ENCODE measurements at places on chromosomes 1 and 21.

GRCh38 chr1:76508871-76509270 is 358.4 kb upstream of the ST6GALNAC5 start:
- DNase-seq = no peak

- no peak for DNase-seq
Observed at GRCh38 chr1:183477986-183478781, 5.9 kb downstream of the SMG7 start.

- no peak for DNase-seq
Observed at GRCh38 chr1:165726841-165727240, 28.5 kb upstream of the ALDH9A1 start.

DNA sequence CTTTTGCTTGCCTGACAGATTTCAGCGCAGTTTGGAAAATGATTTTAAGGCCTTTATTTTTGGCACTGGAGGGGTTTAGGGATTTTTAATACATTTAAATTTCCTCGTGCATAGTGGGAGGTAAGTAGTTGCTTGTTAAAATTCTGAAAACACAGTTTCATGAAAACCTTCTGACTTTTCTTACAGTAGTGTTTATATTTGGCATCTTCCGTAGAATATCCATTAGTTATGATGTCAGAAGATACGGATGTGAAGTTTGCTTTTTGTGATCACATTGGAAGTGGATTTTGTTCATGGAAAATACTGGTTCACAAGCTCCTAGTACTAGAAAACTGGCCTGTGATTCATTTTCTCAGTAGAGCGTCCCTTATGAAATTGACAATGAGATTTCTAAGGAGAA is 1.3 kb downstream of the RABGAP1L start:
- no peak for DNase-seq

- DNase-seq = no peak
Observed at GRCh38 chr1:25763493-25763892, 36.5 kb upstream of the SELENON start.

GRCh38 chr1:159700312-159700711 is 14.1 kb downstream of the CRP start:
- no peak for DNase-seq
